ENCODE measurements at places on chromosomes 5 and 9.

GRCh38 chr9:113622600-113623400 is 159.3 kb downstream of the RGS3 start:
- H3K36me3 ChIP-seq, result no peaks in the 10 kb centered on the region
- peaks cover 29% of the 10 kb centered on the region for H3K27me3 ChIP-seq
- H3K4me3 ChIP-seq, result no peak overlapping the region
- H3K27ac ChIP-seq, result no peak overlapping the region

DNA sequence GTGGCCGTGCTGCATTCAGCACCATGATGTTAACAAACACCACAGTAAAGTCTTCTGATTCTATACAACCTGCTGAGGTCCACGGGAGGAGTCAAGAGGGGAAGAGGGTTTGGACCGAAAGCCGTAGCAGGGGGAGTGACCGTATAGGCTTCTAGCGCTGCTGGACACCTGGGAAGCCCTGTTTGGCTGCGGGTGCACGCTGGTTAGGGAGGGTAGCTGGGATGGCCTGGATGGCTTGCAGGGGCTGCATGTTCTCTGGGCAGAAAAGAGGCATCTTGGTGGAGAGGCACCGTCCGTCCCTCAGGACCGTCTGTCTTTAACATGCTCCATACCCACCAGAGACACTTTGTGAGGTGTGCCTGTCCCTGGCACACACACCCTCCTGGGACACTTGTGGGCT is 251.0 kb upstream of the IRX1 start:
- H3K27me3 ChIP-seq, result no peaks in the 10 kb centered on the region
- no peak overlapping the region for H3K4me3 ChIP-seq
- H3K36me3 ChIP-seq, result no peaks in the 10 kb centered on the region
- H3K27ac ChIP-seq, result no peak overlapping the region
- no peaks in the 10 kb centered on the region for H3K4me1 ChIP-seq

- H3K4me3 ChIP-seq, result no peak overlapping the region
- peaks cover 15% of the 10 kb centered on the region for H3K27me3 ChIP-seq
- peaks cover 3% of the 10 kb centered on the region for H3K4me1 ChIP-seq
- H3K36me3 ChIP-seq, result no peaks in the 10 kb centered on the region
Measured at GRCh38 chr5:88142886-88143692, 125.6 kb downstream of the TMEM161B start.

DNA sequence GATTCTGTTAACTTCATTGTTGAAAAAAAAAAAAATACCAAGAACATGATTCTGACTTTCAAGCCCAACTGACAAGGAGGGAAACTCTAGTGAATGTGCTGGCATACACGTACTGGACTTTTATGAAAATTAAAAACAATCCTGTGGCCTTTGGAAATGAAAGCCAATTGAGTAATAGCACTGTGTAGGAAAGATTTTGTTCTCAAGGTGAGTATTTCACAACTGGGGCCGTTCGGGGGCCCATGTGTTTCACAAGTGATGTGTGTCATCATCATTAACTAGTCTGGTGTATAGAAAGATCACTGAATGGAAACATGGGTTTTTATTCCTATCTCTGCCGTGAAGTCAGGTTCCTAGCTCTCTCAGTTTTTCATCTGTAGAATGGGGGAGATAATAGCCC is 605.0 kb upstream of the CLINT1 start:
- H3K27me3 ChIP-seq, result no peaks in the 10 kb centered on the region
- H3K36me3 ChIP-seq, result no peaks in the 10 kb centered on the region
- H3K4me3 ChIP-seq, result no peak overlapping the region
- no peak overlapping the region for H3K27ac ChIP-seq
- no peak for DNase-seq
